ENCODE measurements at places on chromosomes 2 and 18.

- no peak overlapping the region for H3K27ac ChIP-seq
- no peak for DNase-seq
- peaks cover 45% of the 10 kb centered on the region for H3K27me3 ChIP-seq
- H3K4me1 ChIP-seq: peaks cover 24% of the 10 kb centered on the region
- H3K4me3 ChIP-seq: peak overlapping the region; percentile 89
- H3K36me3 ChIP-seq: peaks cover 2% of the 10 kb centered on the region
Measured at GRCh38 chr18:32469691-32470459, 807 bp downstream of the GAREM1 start.

DNA sequence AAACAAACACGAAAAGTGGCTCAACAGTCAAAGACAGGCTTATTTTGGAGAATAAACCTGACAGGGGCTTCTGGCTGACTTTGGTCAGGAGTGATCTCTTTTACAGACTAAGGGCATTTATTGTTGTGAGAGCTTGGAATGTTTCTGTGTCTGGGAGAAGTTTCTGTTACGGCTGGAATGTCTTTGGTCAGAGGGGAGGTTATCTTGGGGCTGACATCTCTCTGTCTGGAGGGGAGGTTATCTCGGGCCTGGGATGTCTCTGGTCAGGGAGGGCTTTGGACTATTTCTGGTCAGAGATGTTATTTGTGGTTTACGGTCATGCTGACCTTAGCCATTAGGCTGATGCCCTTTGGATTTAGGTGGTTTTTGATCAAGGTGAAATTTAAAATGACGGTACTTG, 345.5 kb upstream of the FSIP2 start:
- no peak overlapping the region for H3K4me3 ChIP-seq
- DNase-seq: no peak
- no peaks in the 10 kb centered on the region for H3K36me3 ChIP-seq

- no peaks in the 10 kb centered on the region for H3K4me1 ChIP-seq
- no peak overlapping the region for H3K4me3 ChIP-seq
- H3K36me3 ChIP-seq: no peaks in the 10 kb centered on the region
- no peak for DNase-seq
- H3K27ac ChIP-seq: peak overlapping the region; percentile 32
- peaks cover 16% of the 10 kb centered on the region for H3K27me3 ChIP-seq
Measured at GRCh38 chr2:195322324-195322723, 334.7 kb upstream of the SLC39A10 start.

DNA sequence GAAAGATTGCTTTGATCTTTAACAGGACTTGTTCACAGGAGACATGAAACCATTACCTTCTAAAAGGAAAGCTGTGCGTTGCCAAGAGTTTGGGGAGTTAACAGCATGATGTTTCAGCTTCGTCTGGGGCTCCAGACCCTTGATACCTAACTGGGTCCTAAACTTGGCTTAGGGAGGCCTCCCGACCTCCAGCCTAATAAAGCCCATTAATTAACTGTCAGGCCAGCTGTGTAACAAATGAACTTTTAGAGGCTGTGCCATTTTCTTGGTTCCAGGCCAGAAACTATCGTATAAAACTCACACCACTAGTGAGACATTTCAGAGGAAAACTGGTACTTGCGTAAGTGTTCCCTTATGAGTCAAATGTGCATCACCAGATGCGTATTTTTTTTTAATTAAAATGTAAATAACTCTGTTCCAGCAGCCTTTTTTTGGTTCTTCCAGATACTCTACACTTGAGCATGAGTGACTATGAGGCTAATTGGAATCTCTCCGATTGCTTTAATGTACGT, 236.5 kb downstream of the BCL2 start:
- H3K4me1 ChIP-seq: peaks cover 2% of the 10 kb centered on the region
- H3K27ac ChIP-seq: no peak overlapping the region
- DNase-seq: no peak
- H3K36me3 ChIP-seq: peaks cover 3% of the 10 kb centered on the region

- no peaks in the 10 kb centered on the region for H3K36me3 ChIP-seq
- DNase-seq: no peak
- H3K27ac ChIP-seq: peak overlapping the region; percentile 100
- H3K4me1 ChIP-seq: peaks cover 60% of the 10 kb centered on the region
- H3K4me3 ChIP-seq: peak overlapping the region; percentile 83
Measured at GRCh38 chr18:63152096-63152495, 167.5 kb downstream of the BCL2 start.

DNA sequence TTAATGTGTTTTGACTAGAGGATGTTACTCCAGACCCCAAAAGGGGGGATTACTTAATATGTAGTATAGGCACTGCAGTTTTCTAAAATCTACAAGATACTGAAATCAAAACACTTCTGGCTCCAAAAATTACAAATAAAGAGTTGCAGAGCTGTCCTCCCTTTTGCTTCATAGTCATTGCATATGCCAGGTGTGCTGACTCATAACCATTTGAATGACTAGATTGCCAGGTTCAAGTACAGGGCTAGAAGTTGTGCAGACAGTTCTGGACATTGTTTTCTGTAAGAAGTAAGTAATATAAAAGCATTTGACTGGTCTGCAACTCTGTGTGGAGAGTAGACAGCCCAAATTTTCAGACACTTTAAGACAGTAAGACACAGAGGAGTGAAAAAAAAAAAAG, 6.7 kb downstream of the CWC22 start:
- no peak overlapping the region for H3K27ac ChIP-seq
- H3K4me3 ChIP-seq: no peak overlapping the region
- H3K4me1 ChIP-seq: peaks cover 41% of the 10 kb centered on the region
- H3K27me3 ChIP-seq: no peaks in the 10 kb centered on the region
- peaks cover 2% of the 10 kb centered on the region for H3K36me3 ChIP-seq

GRCh38 chr18:79071037-79071436, 1.8 kb downstream of the ATP9B start:
- peak overlapping the region; percentile 73 for H3K4me3 ChIP-seq
- DNase-seq: no peak
- H3K36me3 ChIP-seq: no peaks in the 10 kb centered on the region
- H3K4me1 ChIP-seq: peaks cover 24% of the 10 kb centered on the region
- H3K27ac ChIP-seq: no peak overlapping the region
- no peaks in the 10 kb centered on the region for H3K27me3 ChIP-seq

DNA sequence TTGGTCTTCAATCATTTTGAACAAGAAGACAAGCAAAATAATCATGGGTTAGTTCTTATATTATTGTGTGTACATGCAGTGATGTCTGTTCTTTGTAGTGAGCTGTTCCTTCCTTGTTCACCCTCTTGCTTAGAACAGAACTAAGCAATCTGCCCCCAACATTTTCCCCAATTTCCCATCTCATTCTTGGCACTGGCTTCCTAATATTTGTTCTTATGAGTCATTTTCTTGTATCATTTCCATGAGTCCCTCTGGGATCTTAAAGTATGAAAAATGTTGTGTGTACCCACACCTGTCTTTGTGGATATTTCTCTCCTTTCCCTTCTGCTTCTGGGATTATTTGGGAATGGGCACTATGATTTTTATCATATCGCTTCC, 3.5 kb upstream of the IL1B start:
- no peak for DNase-seq
- peaks cover 5% of the 10 kb centered on the region for H3K4me1 ChIP-seq
- no peaks in the 10 kb centered on the region for H3K36me3 ChIP-seq
- peaks cover 55% of the 10 kb centered on the region for H3K27me3 ChIP-seq

GRCh38 chr2:215403441-215404347, 32.2 kb downstream of the FN1 start:
- H3K27me3 ChIP-seq: peaks cover 38% of the 10 kb centered on the region
- no peaks in the 10 kb centered on the region for H3K4me1 ChIP-seq

DNA sequence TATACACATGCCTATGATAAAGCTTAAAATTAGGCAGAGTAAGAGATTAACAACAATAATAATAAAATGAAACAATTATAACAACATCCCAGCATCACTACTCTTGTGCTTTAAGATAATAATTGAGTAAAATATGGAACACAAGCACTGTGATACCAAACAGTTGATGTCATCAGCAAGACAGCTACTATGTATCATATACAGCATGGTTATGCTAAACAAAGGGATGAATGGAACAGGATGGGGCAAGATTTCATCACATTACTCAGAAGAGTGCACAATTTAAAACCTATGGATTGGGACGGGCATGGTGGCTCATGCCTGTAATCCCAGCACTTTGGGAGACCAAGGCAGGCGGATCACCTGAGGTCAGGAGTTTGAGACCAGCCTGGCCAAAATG, 1221.0 kb downstream of the SUCLG1 start:
- no peak overlapping the region for H3K4me3 ChIP-seq
- no peak overlapping the region for H3K27ac ChIP-seq
- no peaks in the 10 kb centered on the region for H3K36me3 ChIP-seq
- H3K4me1 ChIP-seq: no peaks in the 10 kb centered on the region

DNA sequence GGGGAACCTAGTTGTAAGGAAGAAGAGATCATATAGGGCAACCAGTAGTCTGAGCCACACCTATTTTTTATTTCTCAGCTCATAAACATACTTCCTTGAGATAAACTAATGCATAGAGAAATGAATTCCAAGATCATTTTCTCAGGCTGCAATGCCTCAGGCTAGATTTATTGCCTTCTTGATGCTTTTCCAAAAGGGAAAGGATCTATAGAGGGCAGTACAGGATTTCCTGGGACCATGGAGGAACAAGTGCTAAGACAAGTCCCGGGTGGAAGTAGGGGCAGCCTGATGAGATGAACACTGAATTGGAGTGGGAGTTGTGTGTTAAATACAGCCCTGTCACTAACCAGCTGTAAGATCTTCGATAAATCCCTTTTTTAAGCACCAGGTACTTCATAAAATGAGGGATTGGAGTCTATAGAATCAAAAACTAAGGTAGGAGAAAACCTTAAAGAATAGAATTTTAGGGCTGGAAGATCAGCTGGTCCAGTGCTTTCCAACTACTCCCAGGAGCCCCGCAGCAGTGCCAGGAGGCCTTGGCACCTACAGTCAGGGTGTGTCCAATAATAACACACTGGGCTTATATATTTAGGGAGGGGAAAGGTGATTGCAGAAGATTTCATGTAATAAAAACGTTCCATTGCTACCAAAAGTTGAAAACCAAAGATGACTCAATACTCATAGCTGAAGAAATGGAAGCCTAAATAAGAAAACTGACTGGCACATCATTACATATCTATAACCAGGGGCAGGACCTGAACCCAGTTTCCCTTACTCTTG, 58.1 kb downstream of the SERTAD2 start:
- H3K36me3 ChIP-seq: peaks cover 2% of the 10 kb centered on the region
- no peak overlapping the region for H3K27ac ChIP-seq
- H3K4me3 ChIP-seq: no peak overlapping the region
- no peak for DNase-seq
- H3K27me3 ChIP-seq: no peaks in the 10 kb centered on the region
- peaks cover 6% of the 10 kb centered on the region for H3K4me1 ChIP-seq

DNA sequence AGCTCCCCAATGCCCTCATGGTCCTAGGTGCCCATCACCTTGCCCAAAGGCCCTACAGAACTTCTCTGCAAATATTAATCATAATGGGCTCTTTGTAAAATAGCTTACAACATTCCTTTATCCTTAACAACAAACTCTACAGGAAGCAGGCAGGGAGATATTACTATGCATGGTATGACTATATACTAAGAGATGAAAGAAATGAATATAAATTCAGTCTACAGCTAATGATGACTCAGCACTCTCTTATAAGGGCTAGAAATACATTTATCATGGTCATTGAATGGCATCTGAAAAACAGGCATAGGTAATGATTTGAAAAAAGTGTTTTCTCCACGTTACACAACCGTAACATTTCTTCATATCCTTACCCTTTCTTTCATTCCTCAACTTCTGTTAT, 254.8 kb upstream of the DSEL start:
- no peaks in the 10 kb centered on the region for H3K4me1 ChIP-seq
- no peak overlapping the region for H3K4me3 ChIP-seq
- no peaks in the 10 kb centered on the region for H3K27me3 ChIP-seq
- DNase-seq: no peak
- H3K36me3 ChIP-seq: no peaks in the 10 kb centered on the region

DNA sequence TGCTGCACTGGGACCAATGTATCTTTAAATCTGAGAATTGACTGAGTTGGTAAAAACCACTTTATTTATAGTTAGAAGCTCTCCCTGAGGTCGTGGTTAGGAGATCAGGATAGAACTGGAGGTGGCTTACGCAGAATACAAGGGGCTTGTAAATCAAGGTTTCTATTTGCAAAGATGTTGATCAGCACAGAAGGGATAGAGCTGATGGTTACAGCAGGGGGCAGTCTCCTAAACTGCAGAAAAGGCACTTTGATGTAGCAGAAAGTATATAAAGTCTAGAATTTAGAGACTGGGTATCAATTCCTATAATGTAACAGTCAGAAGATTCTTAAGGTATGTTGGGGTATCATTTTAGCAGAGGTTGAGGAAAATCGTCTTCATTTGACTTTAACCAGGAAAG, 25.2 kb upstream of the ACVR1 start:
- no peaks in the 10 kb centered on the region for H3K27me3 ChIP-seq
- DNase-seq: no peak
- no peaks in the 10 kb centered on the region for H3K36me3 ChIP-seq
- H3K4me3 ChIP-seq: no peak overlapping the region

Measured in T-helper 17 cell (primary cell).